ENCODE measurements at places on chromosomes 1 and 21.

DNA sequence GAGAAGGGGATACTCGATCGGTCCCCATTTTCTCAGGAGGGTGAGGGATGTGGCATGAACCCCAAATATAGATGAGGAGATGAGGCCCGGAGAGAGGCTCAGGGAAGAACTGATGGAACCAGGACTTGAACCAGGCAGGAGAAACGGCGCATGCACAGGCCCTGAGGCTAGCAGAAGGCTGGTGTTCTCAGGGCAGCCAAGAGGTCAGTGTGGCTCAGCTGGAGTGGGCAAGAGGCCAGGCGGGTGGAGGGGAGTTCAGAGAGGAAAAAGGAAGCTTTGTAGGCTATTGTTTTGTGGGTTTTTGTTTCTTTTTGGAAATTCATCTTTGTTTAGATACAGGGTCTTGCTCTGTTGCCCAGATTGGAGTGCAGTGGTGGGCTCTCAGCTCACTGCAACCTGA lies 122.0 kb downstream of the LACTBL1 start:
- no peak for DNase-seq

DNA sequence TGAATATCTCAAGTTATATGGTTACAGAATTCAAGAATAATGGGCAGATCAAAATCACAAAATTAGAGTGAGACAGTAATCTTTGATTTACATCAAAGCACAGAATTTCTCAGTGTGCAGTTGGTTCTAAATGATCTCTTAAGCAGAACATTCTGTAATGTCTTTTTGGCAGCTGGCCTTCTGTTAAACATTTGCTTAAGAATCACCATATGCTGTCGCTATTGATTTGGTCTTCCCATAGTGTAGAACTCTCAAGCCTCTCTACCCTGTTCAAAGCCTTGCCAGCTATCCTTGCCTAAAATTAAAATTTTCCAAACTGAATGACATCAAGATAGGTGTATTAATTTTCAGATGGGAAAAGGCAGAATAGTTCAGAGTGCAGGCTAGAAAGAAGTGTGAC lies 38.9 kb upstream of the ERO1B start:
- DNase-seq = no peak

- no peak for DNase-seq
These were observed 38.8 kb downstream of the CASQ2 start for GRCh38 chr1:115729756-115730155.

DNA sequence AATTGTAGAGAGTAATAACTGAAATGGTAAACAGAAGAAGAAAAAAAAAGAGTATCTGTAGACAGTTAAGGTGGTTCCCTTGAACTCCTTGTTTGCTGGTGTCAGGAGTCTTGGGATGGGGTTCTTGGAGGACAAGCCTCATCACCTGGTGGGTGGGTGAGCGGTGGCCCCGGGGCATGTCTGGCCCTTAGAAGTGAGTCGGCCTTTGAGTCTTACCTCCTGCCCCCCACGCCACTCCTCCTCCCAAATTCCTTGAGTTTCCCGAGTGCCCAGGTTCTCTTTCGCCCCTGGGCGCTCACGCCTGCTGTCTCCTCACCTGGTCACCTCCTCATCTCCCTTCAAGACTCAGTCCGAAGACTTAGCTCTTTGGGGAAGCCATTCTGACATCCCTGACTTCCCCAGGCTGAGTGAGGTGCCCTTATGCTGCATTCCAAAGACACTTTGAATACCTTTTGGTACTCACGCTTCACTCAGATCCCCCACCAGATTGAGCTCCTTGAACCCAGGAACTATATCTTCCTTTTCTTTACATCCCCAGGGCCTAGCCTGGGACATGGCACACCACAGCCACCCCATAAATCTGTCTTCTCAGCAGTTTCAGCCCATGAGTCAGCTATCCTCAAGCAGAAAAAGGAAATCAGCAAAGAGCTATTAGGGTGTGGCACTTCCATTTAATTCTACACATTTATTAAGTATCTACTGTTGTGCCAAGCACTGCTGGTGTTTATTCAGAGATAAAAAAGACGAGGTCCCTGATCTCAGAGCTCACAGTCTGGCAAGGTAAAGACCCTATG lies 13.5 kb upstream of the IKBKE start:
- no peak for DNase-seq

- DNase-seq = no peak
These were observed 37.2 kb downstream of the TTLL7 start for GRCh38 chr1:83961571-83962295.

DNA sequence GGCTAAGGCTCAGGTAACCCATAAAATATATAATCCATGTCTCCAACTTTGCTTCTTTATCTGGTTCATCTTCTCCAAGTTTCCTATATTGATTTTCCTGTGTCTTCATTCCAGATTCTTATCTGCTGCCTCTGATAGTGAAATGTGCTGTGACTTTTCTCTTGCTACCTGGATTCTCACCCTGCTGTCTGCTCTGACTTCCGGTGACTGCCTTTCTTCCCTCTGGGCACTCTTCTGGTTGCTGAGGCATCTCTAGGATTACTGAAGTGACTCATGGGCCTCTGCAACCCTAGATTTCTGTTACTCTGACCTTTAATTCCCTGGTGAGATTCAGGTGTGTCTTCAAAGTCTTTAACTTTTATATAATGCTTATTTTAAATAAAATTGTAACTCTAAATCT lies 46.9 kb downstream of the GIPC2 start:
- DNase-seq = no peak

GRCh38 chr1:27057801-27058625 lies 45.4 kb upstream of the TENT5B start:
- no peak for DNase-seq

- no peak for DNase-seq
These were observed 12.4 kb upstream of the THRAP3 start for GRCh38 chr1:36211841-36212240.

- no peak for DNase-seq
These were observed 52.8 kb downstream of the ARID4B start for GRCh38 chr1:235275223-235275622.

DNA sequence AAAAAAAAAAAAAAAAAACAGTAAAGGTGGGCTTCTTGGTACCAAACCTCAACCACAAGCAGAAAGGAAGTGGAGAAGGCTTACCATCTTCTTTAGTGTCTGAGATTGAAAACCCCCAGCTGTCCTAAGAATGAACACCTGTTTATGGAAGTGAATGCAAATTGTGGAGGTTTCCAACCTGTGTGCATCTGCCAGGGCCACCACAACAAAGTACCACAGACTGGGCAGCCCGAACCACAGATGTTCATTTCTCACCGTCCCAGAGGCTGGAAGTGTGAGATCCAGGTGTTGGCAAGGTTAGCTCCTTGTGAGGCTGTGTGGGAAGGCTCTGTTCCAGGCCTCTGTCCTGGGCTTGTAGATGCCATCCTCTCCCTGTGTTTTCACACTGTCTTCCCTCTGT lies 348.7 kb downstream of the SETD4 start:
- no peak for DNase-seq

DNA sequence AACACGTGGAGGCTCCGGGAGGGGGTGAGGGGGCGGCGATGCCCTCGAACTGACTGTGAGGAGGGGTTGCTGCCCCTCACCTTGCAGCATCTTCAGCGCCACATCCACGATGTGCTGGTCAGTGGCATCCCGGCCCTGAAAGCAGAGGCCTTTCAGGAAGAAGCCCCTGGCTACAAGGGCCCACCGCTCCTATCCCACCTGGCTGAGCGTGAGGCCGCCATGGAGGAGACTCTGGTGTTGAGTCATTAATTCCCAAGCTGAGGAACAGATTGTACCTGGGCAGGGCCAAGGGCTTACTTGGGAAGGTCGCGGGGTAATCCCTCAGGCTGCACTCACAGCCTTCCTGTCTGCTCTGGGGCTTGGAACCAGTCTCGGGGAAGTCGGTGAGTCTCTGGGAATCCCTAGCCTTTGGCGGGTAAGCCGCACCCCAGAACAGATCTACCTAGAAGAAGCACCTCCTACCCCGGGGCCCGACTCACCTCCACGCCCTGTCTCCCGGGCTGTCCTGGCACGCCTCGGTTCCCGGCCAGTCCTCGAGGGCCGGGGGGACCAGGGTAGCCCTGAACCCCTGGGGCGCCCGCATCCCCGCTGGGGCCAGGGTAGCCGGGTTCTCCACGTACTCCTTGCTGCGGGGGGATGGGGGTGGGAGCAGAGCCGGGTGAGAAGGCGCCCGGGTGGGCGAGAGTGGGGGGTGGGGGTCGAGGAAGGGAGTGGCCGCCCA lies 13.9 kb downstream of the COL9A2 start:
- no peak for DNase-seq

DNA sequence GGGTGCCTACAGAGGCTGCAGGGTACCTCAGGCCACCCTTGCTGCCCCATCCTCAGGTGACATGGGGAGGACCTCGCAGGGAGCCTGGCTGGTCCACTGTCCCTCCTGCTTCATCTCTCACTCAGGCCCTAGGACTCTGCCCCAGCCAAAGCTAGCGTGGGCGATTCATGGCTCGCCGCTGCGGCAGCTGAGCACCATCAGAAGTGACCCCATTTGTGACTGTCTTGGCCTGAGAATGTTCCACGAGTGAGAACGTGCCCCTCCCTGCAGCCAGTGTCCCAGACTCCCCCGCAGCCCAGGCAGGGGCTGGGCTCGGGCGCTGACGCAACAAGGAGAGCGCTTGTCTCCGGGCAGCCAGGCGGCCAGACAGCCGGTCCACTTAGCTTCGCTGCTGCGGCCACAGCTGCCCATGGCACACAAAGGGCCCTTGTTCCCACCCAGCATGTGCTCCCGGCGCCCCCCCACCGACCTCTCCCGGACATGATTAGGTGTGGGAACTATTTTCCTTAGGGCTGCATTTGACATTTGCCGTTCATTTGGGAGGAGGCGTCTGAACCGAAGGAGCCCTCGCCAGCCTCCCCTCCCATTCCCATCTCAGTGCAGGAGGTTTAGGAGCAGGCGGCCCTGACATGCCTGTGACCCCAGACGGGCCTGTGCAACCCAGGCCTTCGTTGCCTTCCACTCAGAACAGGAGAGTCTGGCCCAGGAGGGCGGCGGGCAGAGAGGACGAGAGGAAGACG lies 19.3 kb upstream of the POFUT2 start:
- no peak for DNase-seq

DNA sequence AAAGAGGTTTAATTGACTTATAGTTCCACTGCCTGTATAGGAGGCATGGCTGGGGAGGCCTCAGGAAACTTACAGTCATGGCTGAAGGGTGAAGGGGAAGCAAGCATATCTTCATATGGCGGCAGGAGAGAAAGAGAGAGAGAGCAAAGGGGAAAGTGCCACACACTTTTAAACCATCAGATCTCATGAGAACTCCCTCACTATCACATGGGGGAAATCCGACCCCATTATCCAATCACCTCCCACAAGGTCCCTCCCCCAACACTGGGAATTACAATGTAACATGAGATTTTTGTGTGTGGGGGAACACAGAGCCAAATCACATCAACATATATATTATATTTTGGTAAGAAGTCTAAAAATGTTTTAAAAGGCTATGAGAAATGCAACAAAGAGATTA lies 27.2 kb downstream of the FABP3 start:
- no peak for DNase-seq

- DNase-seq = no peak
These were observed 59.3 kb downstream of the CENPF start for GRCh38 chr1:214662223-214662785.

DNA sequence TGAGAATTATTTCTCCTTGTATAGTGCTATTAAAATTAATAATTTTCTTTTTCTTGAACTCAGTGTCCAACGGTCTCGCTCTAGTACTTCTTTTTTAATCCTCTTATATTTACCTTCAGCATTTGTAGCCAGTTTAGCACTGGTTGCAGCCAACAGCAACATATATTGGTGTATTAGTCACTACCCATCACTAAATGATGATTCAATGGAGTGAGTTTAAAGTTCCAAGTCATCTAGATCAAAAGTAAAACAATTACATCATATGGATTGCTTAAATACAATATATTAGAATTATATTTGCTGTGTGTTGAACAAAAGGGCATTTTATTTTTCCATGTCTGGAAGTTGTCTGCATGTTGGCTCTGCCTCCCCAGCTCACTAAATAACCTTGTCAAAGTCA lies 591.8 kb downstream of the ADGRL2 start:
- DNase-seq = no peak

GRCh38 chr1:119279456-119280381 lies 88.9 kb upstream of the HAO2 start:
- DNase-seq = no peak

GRCh38 chr1:160748181-160748877 lies 9.3 kb downstream of the SLAMF7 start:
- no peak for DNase-seq

DNA sequence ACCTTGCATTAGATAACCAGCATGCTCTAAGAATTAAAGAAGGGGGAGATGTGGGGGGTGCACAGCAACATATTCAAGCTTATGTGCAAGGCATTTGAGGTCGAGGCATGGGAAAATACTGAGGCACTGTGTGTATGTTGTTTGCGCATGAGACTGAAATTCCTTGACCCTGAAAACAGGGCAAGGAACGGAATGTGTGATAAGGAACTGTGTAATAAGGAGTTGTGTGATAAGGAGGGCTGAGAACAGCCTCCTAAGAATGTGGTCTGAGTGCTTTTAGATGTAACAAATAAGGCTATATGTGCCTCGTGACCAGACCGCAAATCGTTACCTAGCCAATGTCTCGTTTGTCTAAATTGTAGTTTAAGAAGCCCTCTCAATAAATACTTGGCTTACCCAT lies 26.5 kb upstream of the ITLN1 start:
- DNase-seq = no peak

GRCh38 chr1:110506541-110506940 lies 12.4 kb downstream of the KCNA10 start:
- DNase-seq = no peak

DNA sequence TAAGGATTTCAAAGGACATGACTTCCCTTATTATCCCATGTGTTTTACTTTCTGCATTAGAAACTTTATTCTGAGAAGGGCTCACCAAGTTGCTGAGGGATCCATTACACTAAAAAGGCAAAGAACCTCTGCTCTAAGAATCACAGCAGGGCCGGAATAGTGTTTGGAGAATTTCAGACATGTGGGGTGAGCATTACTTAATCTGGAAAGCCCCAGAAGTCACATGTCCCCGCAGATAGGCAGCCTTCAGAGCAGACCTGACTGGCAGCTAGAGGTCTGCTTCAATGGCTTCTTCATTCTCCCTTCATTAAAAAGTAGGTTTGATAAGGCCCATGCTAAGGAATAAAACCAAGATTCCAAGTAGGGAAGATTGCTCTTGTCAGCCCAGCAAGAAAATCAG lies 52.6 kb upstream of the RBM15 start:
- no peak for DNase-seq

Measured in stimulated activated CD4-positive, alpha-beta T cell treated with anti-CD3 and anti-CD28 coated beads, TNF-alpha, amount 100 ng/mL, for 24 hours (primary cell).